ENCODE measurements at places on chromosomes 6 and 20.
A peak's percentile ranks its signal among the peaks of the same experiment; 100 is the strongest.

DNA sequence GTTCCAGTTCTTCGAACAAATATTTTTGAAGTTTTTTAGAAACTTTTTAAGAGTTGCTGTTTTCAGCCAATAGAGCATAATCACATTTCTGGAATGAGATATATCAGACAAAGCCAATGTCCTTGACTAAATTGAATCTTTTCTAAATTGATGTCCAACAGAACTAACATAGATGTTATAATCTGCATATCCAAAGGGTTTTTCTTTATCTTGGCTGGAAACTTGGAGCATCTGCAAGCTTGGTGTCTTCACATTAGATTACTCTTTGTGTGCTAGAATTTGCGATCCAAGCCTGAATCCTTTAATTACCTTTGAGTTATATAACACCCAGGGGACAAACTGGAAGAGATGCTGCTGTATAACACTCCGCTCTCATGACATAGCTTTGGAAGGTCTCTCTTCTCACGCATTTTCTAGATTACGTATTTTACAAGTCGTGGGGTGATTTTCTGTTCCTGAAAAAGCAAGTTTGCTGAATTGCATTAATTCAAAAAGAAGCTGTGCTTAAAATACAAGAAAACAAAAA lies 64.4 kb upstream of the FUCA2 start:
- no peak for DNase-seq

DNA sequence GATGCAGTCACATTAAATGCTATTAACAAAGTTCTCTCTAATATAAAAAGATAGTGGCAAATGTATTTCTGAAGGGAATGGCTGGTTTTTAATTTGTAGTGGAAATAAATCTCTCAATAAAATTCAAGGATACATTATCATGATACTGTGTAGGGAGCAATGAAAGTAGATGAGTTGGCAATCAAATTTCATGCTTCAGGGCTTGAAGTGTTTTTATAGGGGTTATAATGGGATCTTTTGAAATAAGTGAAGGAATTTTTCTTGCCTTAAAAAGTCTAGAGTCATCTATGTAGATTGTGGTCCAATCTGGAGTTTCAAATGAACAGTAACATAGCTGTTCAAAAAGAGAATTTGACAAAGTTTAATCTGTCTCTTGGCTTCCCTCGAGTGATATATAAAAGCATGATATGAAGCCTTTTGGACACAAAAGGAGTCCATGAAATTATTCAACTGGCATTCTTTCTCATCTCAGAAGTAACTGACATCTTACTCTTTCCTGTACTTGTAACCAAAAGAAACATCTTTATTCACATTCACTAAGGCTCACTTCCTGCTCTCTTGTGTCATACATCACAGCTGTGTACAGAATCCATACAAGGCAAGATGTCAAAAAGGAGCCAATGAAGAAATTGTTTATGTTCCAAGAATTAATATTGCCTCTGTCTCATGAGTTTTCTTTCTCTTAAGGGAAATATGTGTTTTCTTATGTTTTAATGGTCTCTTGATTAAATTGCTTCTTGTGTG lies 591.0 kb upstream of the GJE1 start:
- DNase-seq = no peak

DNA sequence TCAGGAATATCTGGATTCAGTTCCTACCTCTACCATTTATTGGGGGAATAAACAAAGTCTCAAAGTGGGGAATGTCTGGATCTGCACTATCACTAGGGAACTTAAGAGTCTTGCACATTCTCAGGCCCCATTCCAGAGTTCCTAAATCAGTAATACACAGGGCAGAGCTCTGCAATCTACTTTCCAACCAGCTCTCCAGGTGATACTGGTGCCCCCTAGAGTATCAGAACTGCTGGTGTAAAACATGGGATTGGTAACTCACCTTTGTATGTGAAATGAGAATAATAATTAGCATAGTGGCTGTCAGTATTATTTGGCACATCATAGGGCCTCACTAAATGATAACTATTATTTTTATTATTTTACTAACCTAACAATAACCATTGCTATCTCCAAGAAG lies 278.8 kb upstream of the IMPG1 start:
- peak; percentile 3 for DNase-seq

DNA sequence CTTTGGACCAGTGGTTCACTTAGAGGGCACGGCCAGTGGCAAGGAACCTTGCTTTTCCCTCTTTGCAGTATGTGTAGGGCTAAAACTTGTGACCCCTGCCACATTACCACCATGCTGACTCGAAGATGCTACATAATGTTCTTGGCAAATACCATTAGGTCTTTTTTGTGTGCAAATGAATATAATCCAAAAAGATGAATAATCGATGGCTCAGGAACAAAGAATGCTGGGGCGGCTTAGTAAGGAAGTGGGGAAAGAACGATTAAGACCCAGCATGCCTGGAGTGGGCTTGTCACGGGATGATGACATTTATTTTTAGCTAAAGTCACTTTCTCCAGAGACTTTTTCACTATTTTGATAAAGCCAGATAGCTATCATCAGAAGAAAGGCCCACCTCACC lies 23.1 kb downstream of the CMTR1 start:
- DNase-seq = no peak

DNA sequence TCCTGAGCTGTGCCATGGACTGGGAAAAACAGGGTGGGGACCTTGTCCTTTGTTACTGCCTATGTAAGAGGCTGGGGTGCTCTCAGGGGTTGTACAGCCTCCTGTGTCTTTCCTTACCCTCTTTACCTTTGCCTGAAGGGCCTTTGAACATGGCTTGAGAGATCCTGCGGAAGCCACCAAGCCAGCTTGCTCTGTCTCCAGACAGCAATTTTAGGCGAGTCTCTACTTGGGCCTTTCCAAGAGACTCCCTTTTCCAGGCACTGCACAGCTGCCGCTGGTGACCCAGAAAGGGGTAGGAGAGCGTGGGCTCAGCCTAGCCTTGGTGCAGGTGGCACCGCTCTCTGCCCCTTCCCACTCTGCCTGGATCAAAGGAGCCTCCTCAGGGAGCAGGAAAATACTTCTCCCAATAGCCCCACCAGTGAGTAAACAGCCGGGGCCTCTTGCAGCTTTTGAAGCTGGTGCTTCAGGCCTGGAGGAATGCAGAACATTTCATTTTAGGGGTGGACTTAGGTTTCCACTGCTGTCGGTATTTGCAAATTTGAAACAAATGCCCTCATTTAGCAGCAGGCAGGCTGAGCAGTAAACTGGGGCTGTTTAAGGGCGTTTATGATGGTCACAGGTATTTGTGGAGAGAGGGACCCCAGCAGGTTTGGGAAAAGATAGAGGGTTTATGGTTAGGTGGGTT lies 13.9 kb downstream of the PTK7 start:
- no peak for DNase-seq

- no peak for DNase-seq
These were observed 247.3 kb downstream of the MAFB start for GRCh38 chr20:40441771-40442170.

DNA sequence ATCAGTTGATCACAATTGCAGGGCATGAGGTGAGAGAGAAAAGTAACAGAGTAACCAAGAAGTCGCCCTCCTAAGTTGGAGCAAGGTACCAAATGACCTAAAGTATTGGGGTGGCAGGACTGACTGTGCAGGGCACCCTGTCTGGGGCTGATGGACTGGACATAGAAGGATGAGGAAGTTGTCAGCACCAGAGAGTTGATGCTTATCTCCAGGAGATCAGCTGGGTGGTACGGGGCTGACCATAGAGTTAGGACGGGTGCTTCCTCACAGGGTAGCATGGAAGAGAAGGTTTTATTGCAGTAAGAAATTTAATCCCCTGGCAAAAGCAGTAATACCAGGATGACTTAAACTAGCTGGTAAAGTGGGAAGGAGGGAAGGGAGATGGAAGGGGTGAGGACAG lies 66.7 kb downstream of the TMEM170B start:
- no peak for DNase-seq

DNA sequence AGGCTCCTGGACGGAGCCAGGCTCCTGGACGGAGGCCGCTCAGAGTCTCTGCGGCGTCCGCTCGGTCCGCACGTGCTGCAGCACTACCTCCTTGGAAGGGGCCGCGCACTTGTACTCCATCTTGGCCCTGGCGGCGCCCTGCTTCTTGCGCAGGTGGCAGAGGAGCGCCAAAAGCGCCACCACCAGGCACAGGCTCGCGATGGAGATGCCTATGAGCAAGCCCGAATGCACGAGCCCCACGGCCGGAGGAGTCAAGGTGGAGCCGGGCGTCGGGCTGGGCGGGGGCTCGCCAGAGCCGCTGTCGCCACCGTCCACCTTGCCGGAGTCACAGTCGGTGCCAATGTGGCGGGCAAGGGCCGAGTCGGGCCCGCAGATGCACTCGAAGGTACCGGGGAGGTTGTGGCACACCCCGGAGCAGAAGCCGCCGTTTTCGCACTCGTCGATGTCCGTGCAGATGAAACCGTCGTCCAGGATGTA lies 1.7 kb downstream of the THBD start:
- DNase-seq = no peak

GRCh38 chr6:84447651-84448050 lies 220.2 kb upstream of the CEP162 start:
- no peak for DNase-seq
